ENCODE measurements at places on chromosomes 5 and 9.
A peak's percentile ranks its signal among the peaks of the same experiment; 100 is the strongest.

DNA sequence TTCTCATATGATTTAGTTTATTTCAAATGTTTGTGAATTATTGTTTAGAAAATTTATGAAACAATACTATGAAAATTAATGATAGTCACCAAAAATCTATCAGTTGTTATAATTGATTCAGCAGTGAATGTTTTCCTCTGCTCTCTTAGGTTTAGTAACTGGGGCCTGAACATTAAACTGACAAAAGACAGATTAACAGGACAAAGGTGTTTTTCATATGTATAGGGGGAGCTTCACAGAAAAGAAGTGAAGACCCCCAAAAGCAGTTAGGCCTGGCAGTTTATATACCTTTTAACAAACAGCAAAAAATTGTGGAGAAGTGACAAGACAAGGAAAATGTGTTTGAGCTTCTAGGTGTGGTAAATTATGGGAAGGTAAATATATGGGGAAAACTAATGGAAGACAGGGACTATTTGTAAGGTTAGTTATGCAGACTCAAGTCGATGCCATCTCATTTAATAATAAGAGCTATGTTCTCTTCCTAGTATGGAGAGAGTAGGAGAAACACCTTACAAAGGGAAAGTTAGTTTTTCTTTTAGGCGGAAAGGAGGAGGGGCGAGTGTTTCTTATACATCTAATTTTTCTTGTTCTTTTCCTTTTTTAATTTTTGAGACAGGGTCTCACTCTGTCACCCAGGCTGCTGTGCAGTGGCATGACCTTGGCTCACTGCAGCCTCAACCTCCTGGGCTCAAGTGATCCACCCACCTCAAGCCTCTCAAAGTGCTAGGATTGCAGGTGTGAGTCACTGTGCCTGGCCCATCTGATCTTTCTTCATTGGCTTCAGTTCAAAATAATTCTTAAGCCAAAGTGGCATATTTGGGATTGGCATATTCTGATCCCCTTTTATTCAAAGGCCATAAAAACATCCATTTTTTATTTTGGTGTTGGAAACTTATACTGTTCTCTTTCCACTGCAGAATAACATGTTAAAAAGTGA lies 77.8 kb downstream of the C9orf153 start:
- no peak for DNase-seq

- no peak for DNase-seq
These were observed 2.8 kb downstream of the AIF1L start for GRCh38 chr9:131099102-131099606.

DNA sequence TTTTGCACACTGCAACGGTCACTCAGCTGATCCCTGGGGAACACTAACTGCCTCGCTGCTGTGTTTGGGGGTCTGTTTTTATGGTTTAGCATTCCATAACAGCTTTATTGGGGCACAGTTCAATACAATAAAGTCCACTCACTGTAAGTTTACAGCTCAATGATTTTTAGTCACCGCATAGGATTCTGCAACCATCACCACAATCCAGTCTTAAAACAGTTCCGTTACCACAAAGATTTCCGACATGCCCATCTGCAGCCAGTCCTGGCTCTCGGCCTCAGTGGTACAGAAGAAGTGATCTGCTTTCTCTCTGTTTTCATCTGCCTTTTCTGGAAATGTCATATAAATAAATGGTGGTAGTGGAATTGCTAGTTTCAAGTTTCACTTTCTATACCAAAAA lies 23.6 kb downstream of the OR2V2 start:
- no peak for DNase-seq

GRCh38 chr5:144779368-144779767 lies 608.7 kb downstream of the KCTD16 start:
- no peak for DNase-seq

- no peak for DNase-seq
These were observed 152.8 kb upstream of the TAS2R1 start for GRCh38 chr5:9782826-9783560.

GRCh38 chr5:111975133-111975532 lies 218.1 kb upstream of the NREP start:
- no peak for DNase-seq

- DNase-seq, result no peak
These were observed 5.3 kb downstream of the IL9 start for GRCh38 chr5:135890296-135890695.

- no peak for DNase-seq
These were observed 115.5 kb upstream of the DMRT1 start for GRCh38 chr9:726005-726404.

DNA sequence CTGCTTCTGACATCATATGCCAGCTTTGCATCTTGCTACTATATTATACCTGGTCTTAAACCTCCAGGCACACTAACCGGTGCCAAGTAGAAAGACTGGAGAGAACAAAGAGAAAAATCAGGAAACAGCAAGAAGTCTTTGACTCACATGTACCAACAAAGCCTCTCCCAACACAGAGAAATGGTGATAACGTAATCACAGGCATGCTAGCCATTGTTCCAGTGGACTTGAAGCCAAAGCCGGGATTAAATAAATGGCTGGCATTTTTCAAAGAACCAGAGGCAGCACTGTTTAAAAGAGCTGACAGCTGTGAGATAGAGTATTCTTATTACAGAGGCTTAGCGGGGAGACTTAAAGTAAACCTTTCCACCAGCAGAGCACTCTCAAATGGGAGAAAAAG lies 148.4 kb upstream of the NFIL3 start:
- no peak for DNase-seq

DNA sequence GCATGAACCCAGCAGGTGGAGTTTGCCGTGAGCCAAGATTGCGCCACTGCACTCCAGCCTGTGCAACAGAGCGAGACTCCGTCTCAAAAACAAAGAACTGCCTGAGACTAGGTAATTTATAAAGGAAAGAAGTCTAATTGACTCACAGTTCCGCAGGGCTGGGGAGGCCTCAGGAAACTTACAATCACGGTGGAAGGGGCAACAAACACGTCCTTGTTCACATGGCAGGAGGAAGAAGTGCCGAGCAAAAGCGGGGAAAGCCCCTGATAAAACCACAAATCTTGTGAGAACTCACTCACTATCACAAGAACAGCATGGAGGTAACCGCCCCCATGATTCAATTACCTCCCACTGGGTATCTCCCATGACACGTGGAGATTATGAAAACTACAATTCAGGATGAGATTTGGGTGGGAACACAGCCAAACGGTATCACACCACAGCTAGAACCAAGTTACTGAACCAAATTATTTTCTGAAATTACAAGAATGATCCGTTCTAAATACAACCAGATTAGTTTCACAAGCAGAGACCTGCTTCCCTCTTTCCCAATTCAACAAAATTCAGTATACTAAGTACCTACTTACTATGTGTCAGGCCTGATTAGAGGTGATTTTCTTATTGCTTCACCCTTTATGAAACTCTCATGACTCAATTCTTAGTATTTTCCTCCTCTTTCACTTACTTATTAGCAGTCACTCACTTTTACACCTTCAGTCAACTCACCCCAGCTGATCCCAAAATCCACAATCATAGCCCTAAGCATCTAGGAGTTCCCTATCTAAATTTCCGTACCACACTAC lies 8.4 kb downstream of the UBTD2 start:
- peak; percentile 26 for DNase-seq

DNA sequence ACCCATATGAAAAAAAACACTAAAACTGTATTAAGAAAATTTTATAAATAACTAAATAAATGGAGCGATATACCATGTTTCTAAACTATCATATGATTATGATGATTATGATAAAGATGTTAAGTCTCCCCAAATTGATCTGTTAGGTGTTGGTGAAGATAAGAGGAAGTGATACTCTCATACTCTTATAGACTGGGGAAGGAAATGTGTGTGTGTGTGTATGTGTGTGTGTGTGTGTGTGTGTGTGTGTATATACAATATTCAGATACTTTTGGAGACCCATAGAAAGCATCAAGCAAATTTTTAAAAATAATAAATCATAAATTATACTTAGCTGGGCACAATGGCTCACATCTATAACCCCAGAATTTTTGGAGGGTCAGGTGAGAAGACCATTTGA lies 62.9 kb downstream of the TMEM232 start:
- no peak for DNase-seq

DNA sequence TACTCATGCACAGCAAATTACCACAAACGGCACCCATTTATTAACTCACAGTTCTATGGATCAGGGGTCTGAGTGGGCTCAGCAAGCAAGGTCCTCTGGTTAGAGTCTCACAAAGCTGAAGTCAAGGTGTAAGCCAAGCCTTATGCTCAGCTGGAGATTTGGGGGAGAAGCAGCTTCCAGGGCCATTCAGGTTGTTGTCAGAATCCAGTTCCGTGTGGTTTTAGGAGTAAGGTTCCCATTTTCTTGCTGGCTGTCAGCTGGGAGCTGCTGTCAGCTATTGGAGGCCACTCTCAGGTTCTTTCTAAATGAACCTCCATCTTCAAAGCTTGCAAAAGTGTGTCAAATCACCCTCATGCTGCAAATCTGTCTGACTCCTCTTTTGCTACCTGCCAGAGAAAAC lies 17.7 kb downstream of the FCN2 start:
- no peak for DNase-seq

DNA sequence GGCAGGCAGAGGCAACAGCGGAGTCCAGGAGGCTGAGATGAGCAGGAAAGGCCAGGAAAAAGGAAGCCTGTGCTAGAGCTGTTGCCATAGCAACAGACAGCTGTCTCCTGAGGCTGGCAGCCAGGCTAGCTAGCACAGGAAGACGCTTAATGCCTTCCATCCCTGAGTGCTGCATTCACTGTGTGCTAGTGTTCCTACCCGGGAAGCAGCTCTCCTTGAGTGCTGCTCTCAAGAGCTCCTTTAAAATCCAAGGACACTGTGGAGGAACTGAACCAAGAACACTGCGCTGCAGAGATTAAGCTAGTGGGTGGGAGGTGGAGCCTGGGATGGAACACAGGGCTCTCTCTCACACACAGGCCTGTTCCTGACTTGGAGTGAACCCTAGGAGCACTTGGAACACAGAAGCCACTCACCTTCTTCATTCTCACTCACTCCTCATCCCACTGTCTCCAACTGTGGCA lies 53.5 kb upstream of the IL7R start:
- no peak for DNase-seq

- no peak for DNase-seq
These were observed 47.4 kb downstream of the IRX2 start for GRCh38 chr5:2704111-2704510.

DNA sequence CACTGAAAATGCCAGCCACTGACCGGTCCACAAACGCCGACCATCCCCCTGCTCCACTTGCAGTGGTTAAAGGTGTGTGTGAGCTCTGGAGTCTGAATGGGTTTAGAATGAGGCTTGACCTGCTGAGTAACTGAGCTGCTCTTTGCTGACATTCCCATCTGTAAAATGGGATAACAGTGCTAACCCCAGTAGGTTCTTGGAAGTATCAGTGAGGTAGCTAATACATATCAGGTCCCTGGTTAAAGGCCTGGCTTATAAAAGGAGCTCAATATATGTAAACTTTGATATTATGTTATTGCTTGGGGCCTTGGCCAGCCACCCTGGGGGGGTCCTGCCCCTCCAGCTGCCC lies 31.1 kb upstream of the DAB2IP start:
- no peak for DNase-seq

DNA sequence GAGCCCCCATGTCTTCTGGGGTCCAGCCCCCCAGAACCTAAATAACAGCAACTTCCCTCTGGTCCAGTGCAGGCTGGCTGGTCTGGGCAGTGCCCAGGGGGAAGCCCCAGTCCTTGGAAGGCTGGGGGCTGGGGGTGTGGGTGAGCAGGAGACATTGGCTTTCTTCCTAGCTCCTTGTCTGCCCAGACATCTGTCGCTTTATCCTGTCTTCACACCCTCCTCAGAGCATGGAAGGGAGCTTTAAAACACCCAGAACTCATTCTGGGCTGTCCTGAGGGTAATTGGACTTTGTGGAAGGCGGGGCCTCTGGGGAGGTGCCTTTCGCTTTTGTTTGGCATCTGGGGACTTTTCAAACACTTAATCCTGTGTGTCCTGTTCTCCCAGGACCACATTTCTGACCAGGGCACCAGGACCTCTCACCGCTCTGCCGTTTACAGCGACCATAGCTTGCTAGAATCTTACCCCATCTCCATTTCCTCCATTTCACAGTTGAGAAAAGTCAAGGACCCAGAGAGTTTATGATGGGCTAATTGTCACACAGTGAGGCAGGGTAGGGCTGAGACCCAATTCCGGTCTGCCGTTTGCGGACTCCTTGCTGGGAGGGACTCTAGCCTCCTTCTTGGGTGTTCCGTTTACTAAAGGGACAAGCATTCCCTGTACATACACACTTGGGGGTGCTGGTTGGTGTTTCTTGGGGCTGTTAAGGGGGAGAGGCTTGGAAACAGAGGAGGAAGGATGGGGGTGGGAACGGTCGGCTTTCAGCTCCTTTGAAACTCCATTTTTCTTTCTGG lies 1.1 kb downstream of the GSN start:
- DNase-seq, result no peak

GRCh38 chr9:126502417-126503332 lies 111.1 kb upstream of the LMX1B start:
- no peak for DNase-seq

DNA sequence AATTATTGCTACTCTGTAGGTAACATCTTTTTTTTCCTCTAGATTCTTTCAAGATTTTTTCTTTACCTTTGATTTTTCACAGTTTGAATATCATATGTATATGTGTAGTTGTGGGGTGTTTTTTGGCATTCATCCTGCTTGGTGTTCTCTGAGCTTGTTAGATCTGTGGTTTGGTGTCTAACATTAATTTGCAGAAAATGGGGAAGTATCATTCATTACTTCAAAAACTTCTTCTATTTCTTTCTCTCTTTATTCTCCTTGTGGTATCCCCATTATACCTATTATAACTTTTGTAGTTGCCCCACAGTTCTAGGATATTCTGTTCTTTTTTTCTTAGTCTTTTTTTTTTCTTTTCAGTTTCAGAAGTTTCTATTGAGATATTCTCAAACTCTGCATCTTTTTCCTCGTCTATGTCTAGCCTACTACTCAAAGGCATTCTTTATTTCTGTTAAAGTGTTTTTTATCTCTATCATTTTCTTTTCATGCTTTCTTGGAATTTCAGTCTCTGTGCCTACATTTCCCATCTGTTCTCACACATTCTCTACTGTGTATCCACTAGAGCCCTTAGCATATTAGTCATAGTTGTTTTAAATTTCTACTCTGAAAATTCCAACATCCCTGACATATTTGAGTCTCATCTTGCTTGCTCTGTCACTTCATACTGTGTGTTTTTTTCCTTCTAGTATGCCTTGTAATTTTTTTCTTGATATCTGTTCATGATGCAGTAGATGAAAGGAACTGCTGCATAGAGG lies 60.1 kb upstream of the GNA14 start:
- no peak for DNase-seq

GRCh38 chr9:93572636-93573515 lies 3.5 kb upstream of the PHF2 start:
- DNase-seq, result no peak

- no peak for DNase-seq
These were observed 3.1 kb upstream of the TMEM250 start for GRCh38 chr9:136121801-136122200.

- no peak for DNase-seq
These were observed 63.0 kb upstream of the ADAMTSL1 start for GRCh38 chr9:18410983-18411382.

GRCh38 chr5:157358871-157359270 lies 92.9 kb downstream of the CYFIP2 start:
- no peak for DNase-seq

DNA sequence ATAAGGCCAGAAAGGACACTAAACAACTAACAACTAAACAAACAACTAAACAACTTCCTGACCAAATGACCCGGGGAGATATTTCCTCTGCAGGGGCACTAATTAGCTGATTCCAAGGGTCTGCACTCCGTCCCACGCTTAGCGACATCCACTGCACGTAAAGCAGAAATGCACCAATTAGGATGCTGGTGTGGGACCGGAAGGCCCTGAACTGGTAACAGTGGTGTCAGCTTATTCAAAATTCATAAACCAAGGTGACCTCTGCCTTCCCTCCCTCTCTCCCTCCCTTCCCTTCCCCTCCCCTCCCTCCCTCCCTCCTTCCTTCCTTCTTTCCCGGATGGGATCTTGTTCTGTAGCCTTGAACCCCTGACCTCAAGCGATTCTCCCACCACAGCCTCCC lies 9.6 kb downstream of the RASGEF1C start:
- DNase-seq, result no peak
